Caco-2 (cell line): ENCODE measurements at places on chromosomes 1 and 21. TPM values are rescaled to one million over a fixed set of nuclear protein-coding genes. Genes with fewer than 3 reads are reported as not detected.

MROH9 gene
- not detected in 2 replicates for total RNA-seq

KRTAP13-2 gene
- total RNA-seq, result not detected in 2 replicates

LEPROT gene
- total RNA-seq, result 32.9 and 37.6 TPM in 2 replicates

CCDC27 gene
- not detected in 2 replicates for total RNA-seq

SLC1A7 gene
- not detected in 2 replicates for total RNA-seq

KCNJ9 gene
- not detected in 2 replicates for total RNA-seq

S100A12 gene
- total RNA-seq, result not detected in 2 replicates

TRIM67 gene
- 0.54 and 0.58 TPM in 2 replicates for total RNA-seq

DNA sequence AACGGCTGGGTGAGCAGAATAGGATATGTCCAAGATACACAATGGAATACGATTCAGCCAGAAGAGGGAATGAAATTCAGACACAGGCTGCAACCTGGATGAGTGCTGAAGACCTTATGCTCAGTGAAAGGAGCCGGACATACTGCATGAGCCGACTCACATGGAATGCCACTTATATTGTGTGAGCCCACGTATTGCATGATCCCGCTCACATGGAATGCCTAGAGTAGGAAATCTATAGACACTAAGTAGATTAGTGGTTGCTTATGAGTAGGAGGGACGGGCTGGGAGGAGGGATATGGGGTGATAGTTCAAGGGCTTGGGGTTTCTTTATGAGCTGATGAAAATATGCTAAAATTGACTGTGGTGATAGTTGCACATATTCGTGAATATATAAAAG lies 26.8 kb downstream of the TMPRSS2 start:
- DNase-seq, result no peak

DNA sequence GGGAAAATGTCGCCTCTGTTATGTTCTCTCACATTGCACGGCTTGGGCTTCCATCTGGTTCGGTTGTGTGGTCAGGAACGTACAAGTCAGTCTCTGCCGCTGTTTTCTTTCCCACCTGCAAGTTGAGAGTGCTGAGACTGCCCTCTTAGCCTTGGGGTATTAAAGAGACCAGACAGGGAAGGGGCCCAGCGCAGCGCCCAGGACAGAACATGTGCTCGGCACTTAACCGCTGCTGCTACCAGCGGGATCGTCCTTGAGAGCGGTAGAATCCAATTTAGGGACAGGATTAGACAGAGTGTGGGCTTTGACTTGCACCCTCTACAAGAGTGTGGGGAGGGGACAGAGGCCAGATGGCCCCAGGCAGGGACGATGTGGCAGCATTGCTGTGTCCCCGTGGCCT lies 17.7 kb upstream of the AGPAT3 start:
- no peak for DNase-seq

DNA sequence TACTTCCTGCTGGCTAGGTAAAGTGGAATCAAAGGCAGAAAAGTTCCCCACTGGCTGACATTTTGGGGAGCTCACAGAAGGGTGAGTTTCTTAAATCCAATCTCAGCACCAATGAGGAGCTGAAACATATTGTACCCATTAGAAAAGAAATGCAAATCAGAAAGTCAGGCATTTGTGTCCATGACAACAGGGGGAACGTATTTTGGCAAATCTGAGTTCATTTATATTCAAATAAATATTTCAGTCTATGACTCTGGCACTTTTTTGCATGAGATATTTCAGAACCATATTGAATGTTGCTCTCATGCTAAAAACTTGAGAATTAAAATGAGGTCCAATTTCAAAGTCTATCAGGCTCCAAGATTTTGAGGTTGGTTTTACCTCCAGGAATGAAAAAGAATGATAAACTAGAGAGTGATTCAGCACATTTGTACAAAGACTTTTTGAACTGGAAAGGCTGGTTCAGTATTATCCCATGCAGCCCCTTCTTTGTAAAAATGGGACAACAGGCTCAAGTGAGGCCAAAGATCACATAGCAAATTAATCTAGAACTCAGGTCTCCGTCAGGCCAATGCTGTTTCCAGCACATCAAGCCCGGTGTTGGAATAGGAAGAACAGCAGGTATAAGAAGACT lies 202.2 kb downstream of the RRAGC start:
- no peak for DNase-seq

- DNase-seq, result no peak
Measured at GRCh38 chr1:182615468-182616129, 11.4 kb upstream of the RGS16 start.

GRCh38 chr1:61425040-61425439 lies 299.9 kb downstream of the TM2D1 start:
- no peak for DNase-seq

DNA sequence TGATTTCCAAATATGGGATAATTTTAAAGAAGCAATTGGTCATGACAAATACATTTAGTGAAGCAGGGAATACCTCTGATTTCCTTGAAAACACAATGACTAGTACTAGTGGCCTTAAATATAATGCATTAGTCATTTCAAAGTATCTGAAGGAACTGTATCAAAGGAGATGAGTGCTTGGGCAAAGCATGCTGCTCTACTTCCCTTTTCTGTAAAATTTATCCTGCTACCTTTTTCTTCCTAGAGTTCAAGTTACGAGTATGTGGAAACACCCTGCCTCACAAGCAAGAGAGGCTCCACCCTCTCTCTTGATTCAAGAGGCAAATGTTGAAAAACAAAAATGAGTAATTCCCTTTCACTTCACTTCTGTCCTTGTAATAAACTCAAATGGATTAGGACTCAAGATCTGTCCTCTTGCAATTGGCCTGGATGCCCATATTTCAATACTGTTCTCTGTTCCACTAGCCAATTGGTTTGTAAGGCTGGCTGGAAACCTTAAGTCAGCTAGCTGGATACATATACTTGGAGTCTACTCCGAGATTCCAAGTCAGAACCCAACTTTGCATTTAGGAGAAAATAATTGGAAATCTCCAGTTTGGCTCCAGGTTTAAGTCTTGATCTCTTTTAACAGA lies 92.5 kb downstream of the CDC42BPA start:
- DNase-seq, result no peak

GRCh38 chr1:226827458-226827857 lies 43.0 kb upstream of the PSEN2 start:
- no peak for DNase-seq

DNA sequence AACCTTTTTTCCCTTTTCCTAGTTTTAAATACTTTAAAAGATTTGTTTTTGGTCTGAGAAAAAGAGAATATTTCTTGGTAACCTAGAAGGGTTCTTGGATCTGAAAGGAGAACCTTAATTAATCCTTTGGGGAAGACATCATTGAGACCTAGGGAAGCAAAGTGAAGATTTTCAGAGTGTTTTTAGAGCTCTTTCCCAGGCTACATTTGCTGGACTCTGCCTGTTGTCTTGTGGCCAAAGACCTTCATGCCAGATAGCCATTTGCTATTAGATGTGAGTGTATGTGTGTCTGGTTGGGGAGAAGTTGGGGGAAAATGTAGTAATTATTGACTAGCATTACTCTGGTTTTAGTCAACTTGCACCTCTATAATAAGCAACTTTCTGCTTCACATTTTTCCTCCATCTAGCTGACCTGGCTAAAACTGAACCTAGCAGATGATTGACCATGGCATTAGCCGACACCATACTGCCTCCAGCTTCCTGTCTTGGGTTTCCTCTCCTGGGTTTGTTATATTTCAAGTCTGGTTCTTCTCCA lies 239.1 kb downstream of the USP25 start:
- no peak for DNase-seq

- no peak for DNase-seq
Measured at GRCh38 chr21:32380940-32381339, 11.9 kb downstream of the URB1 start.

DNA sequence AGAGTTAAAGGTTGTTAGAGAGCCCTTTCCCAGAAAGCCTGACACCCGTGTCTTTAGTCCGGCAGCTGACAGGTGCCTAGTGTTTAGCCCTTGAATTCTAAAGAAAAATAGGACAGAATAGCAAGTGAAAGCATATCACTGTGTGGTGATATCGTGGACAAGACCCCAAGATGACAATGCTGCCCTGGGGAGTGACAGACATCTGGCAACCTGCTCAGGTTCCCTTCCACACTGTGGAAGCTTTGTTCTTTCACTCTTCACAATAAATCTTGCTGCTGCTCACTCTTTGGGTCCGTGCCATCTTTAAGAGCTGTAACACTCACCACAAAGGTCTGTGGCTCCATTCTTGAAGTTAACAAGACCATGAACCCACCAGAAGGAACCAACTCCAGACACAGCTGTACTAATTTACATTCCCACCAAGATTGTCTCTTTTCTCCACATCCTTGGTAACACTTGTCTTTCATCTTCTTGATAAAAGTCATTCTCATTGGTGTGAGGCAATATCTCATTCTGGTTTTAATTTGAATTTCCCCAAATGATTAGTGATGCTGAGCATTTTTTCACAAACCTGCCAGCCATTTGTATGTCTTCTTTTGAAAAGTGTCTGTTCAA lies 107.6 kb upstream of the SGIP1 start:
- no peak for DNase-seq

GRCh38 chr1:28002600-28002999 lies 42.8 kb downstream of the XKR8 start:
- no peak for DNase-seq

DNA sequence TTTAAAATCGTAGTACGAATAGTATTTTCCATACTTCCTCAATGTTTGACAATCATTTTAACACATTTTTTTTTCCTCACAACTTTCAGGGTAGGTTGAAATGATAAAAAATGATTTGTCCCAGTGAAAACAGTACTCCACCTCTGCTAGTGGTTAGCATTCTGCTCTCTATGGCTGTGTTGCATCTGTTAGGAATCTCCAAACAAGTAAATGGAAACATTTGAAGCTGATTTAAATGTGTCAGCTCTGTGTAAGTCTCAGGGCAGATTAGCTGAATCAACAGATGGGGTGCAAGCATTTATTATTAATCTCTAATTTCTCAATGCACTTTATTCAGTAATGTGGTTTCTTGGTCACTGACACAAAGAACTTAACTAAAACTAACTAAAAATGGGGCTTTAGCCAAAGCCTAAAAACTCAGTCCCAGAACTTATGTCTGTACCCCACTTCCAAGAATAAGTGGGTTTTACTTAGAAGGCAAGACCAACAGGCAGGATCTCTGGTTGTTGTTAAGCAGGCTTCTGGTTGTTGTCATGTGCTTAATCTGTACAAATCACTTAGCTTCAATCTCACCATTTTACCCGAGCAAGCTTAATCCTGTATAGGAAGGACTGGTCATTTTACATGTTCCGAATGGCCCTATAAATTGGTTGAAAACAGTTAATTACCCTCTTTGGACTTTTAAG lies 67.8 kb downstream of the PRRX1 start:
- no peak for DNase-seq

- DNase-seq, result no peak
Measured at GRCh38 chr1:197928849-197929336, 11.7 kb downstream of the LHX9 start.

GRCh38 chr1:245277276-245277675 lies 122.5 kb downstream of the KIF26B start:
- DNase-seq, result peak; percentile 58

GRCh38 chr21:41526478-41527087 lies 18.6 kb upstream of the TMPRSS2 start:
- no peak for DNase-seq

DNA sequence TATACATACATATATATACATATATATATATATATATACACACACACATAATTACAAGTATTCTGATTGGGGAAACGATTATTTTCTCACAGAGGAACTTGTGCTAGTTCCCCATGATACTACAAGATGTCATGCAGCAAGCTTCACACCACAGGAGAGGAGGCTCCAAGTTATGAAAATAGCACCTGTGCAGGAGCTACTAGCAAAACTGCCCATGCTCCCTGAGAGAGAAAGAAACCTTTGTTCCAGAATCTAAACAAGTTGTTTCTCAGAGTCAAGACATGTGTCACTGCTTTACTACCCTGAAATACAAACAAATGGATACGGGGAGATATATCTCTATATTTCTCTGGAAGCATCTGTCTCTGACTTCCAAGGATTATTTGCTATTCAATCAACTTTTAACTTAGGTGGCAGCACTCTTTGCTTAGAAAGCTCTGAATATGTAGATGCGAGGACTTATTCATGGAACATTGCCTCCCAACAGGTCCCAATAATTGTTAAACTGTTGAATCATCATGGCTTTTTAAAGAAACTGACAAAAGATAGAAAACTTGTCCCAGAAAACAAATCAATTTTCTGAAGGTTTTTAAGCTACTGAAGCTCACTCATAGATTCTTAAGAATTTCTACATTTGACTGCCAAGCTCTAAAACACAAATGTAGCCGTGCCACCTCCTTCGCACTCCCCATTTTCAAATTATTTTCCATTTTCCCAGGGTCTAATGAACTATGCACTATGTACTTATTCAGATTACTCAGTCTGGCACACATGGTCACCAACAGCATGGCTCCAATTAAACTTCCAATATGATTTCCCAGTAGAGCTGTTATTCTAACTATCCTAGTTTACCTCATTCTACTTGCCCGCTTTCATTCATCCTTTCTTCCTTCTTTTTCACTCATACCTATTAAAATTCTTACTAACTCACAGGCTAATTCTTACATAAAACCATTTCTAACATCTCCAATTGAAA lies 929.1 kb downstream of the LTN1 start:
- DNase-seq, result no peak

DNA sequence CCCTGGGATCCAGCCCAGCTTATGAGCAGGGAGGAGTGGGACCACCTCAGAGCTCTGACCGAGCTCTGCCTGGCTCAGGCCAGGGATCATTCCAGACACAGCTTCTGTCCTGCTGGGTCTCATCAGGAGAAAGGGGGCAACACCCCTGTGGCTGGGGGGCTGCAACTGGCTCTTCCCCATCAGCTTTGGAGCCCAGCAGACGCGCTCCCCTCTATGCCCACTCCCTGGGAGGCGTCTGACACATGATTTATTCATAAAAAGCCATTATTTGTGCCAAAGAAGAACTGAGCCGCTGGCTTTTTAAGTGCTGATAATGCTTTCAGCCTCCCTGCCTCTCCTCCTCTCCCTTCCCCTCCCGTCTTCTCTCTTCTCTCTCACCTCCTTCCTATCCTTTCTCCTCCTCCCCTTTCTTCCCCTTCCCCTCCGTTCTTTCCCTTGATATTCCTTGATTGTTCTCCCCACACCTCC lies 25.0 kb downstream of the FOXO6 start:
- no peak for DNase-seq

GRCh38 chr1:54800899-54801759 lies at the start of gene TTC22:
TSS of gene TTC22 (minus strand) at chr1:54801323. CDS start at chr1:54801163, 160 bp downstream.
- peak; percentile 79 for DNase-seq
